ENCODE measurements at places on chromosomes 3 and 15.

GRCh38 chr3:188788621-188789081, 383.1 kb upstream of the TPRG1 start:
- peak; percentile 68 for DNase-seq

- peak; percentile 23 for DNase-seq
These were observed 40.8 kb upstream of the IQCF6 start for GRCh38 chr3:51819709-51820406.

DNA sequence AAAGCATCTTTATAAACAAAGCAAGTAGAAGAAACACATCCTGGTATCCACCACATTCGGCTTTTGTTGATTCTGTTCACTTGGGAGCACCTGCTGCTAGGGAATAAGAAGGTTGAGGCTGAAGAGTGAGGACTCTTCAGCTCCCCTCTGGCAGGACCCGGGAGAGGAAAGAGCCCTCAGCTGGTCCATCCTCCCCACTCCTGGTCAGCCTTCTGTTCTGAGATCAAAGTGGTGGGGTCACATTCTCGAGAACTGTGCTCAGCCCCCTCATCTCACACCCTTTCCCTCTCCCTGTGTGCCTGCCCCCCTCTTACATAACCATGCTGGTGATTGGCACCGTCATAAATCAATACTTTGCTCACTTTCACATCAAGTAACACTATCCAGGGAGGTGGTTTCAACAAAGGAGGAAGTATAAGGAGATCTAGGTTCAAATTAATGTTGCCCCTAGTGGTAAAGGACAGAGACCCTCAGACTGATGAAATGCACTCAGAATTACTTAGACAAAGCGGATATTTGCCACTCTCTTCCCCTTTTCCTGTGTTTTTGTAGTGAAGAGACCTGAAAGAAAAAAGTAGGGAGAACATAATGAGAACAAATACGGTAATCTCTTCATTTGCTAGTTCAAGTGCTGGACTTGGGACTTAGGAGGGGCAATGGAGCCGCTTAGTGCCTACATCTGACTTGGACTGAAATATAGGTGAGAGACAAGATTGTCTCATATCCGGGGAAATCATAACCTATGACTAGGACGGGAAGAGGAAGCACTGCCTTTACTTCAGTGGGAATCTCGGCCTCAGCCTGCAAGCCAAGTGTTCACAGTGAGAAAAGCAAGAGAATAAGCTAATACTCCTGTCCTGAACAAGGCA, at the start of gene NR1I2:
Gene NR1I2, plus strand, starts transcription at position 772 of the 869 bp plus-strand sequence.
- no peak for DNase-seq

- no peak for DNase-seq
These were observed 309.2 kb downstream of the MAGI1 start for GRCh38 chr3:65729555-65729954.

- no peak for DNase-seq
These were observed 23.3 kb downstream of the WWTR1 start for GRCh38 chr3:149634573-149634972.

DNA sequence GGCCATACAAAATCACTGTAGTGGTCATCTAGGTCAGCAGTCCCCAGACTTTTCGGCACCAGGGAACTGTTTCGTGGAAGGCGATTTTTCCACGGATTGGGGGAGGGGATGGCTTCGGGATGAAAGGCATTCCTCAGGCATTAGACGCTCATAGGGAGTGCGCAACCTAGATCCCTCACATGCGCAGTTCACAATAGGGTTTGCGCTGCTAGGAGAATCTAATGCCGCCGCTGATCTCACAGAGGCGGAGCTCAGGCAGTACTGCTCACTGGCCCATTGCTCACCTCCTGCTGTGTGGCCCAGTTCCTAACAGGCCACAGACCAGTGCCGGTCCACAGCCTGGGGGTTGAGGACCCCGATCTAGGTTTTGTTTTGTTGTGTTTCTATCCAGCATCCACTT, 200.1 kb downstream of the SLC9A9 start:
- DNase-seq, result no peak

GRCh38 chr3:184417619-184418327, 37.9 kb downstream of the CHRD start:
- peak; percentile 76 for DNase-seq
